ENCODE measurements at places on chromosomes 5 and 9. TPM values are rescaled to one million over a fixed set of nuclear protein-coding genes. Genes with fewer than 3 reads are reported as not detected.

- DNase-seq: no peak
- no peak overlapping the region for H3K27ac ChIP-seq
- peaks cover 1% of the 10 kb centered on the region for H3K27me3 ChIP-seq
- H3K4me3 ChIP-seq: no peak overlapping the region
Observed at GRCh38 chr5:34531751-34532360, 124.3 kb upstream of the RAI14 start.

DNA sequence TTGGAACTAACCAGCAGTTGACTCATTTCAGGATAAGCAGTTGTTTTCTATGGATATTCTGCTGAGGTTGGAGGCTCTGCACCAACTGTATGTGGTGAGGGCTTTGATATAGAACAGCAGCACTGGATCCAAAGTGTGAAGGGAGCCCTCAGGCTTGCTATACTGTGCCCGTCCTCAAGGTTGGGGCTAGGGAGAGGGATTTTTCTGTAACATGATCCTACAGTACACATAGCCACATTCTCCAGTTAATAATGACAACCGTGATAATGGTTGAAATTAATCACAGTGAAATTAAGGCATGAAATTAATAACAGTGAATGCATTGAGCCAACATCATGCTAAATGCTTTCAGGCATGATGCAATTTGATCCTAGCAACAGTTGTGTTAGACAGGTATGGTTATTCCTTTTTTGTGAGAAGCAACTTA, 36.7 kb downstream of the ARHGAP26 start:
- H3K4me1 ChIP-seq: peaks cover 38% of the 10 kb centered on the region
- DNase-seq: no peak
- no peaks in the 10 kb centered on the region for H3K27me3 ChIP-seq
- H3K27ac ChIP-seq: no peak overlapping the region
- H3K4me3 ChIP-seq: no peak overlapping the region
- no peaks in the 10 kb centered on the region for H3K36me3 ChIP-seq

DNA sequence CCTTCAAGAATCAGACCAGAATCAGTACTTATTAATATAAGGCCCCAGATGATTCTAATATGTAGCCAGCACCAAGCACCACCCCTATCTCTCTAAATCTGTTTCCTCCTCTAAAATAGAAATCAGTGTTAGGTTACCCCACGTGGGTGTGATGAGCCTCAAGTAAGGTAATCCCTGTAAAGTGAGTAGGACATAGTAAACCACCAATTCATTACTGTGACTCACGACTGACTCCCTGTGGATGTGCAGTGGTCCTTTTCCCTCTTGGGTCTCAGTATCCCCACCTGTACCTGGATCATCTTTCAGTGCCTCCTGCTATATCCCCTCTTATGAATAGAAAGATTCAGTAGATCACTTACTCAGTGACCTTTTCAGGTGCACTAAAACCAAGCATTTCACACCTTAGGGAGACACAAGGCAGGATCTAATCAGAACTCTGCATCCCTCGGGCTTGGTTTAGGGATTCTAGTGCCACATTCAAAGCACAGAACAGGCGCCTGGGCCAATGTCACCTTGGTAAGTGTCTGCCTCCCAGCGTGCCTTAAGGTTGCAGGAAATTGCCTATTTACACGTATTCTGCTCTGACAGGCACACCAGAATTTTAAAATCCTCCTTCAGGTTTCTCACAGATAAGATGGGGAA, 12.2 kb upstream of the ALDH1B1 start:
- H3K27ac ChIP-seq: no peak overlapping the region
- H3K4me1 ChIP-seq: no peaks in the 10 kb centered on the region
- no peaks in the 10 kb centered on the region for H3K36me3 ChIP-seq
- peaks cover 13% of the 10 kb centered on the region for H3K27me3 ChIP-seq
- no peak overlapping the region for H3K4me3 ChIP-seq

Gene SPATA31D4
- total RNA-seq: not detected

DNA sequence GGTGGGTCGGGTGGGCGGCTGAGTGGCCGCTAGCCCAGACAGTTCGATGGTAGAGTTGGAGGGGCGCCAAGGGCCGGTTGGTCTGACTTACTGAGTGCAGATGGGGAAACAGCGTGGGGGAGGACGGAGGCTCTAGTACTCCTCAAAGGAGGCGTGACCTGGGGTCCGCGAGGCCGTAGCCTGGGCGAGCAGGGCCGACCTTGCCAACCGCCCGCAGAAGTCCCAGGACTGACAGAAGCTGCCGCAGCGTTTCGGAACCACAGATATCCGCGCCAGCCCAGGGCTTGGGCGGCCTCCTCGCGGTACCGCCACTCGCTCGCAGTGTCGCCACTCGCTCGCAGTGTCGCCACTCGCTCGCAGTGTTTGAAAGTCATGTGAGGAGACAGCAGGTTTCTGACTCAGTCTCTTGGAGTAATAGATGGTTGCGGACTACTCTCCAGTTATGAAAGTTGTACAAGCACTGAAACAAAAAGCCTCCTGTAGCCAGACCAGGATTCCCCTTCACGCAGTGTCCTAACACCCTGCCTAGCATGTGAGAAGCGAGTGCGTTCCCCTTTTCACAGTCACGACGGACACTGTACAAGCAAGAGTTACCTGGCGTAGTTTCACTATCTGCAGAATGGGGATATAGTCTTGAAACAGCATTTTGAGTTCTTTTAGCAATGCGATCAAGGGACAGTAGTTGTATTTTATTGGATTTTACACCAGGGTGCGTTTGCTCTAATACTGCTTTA, 674 bp downstream of the TMEM38B start:
- peak overlapping the region; percentile 84 for H3K27ac ChIP-seq
- peak; percentile 61 for DNase-seq
- peaks cover 14% of the 10 kb centered on the region for H3K27me3 ChIP-seq
- H3K4me1 ChIP-seq: peaks cover 27% of the 10 kb centered on the region
- peaks cover 4% of the 10 kb centered on the region for H3K36me3 ChIP-seq

Gene FGD3
- 61.9 TPM for total RNA-seq

DNA sequence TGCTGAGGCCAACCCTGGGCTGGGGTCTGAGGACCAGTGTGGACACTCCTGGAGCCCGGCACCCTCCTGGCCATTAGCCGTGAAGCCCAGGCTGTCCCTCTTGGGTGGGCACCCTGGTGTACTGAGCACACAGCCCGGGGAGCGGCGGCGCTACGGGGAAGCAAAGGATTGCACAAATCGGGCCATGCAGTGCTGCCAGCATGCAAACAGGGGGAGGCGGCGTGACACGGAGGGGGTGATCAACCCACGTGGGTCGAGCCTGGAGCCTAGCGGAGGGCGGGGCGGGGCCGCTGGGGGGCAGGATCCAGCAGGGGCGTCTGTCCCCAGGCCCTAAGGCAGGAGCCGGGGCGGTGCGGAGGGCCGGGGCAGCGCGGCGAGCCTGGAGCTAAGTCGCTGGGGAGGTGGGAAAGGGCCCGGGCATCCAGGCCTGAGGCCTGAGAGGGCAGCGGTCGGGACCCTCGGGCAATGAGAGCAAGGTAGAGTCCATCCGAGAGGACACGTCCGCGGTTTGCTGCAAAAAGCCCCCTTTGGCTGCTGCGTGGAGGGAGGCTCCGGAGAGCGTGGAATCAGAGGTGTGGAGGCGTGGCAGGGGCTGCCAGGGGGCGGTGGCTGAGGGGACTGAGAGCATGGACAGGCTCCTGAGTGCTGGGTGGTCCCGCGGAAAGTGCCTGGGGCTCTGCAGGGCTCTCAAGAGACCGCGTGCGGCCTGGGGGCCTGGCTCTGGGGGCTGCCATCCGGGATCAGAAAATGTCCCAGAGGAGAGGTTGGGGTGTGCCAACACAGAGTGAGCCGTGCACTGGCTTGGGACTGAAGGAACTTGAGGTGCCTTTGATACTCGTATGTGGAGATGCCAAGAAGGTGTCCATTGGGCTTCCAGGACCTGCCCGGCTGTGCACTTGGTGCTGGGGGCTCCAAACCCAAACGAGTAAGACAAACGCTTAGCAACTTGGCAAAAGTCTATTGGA, 94.2 kb downstream of the BARX1 start:
- DNase-seq: no peak
- no peaks in the 10 kb centered on the region for H3K36me3 ChIP-seq
- H3K4me1 ChIP-seq: no peaks in the 10 kb centered on the region
- H3K27ac ChIP-seq: no peak overlapping the region
- no peak overlapping the region for H3K4me3 ChIP-seq

DNA sequence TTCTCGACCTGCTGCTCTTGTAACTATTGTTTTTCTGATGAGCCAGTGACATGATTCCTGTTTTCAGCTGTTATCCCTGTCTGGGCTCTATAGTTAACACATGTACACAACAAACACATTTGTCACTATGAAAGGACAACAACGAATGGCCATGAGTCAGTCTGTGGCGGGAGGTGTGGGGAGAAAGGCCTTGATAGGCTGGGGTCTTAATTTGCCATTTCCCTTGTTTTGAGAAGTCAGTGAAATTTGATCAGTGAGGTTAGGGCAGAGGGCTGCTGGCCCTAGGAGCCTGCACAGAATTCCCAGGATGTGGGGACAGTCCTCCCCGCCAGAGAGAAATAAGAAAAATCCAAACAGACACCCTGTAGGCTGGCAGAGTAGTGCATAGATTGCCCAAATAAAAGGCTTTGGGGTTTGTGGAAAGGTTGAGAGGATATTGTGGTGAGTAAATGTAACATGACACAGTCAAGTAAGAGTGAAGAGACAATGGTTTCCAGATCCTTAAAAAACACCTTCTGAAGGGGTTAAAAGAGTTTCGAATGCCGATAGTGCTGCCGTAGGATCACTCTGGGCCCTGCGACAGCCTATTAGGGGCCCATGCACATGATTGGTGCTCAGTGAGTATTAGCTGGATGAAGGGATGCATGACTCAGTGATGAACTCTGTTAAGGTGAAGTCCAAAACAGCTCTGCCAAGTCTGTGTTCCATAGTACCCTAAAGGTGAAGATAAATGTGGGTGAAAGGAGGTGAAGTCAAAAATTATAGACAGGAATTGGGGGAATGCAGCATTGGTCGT, 110.9 kb upstream of the PRRC1 start:
- H3K27ac ChIP-seq: no peak overlapping the region
- no peaks in the 10 kb centered on the region for H3K36me3 ChIP-seq
- peaks cover 3% of the 10 kb centered on the region for H3K27me3 ChIP-seq
- no peak overlapping the region for H3K4me3 ChIP-seq
- no peaks in the 10 kb centered on the region for H3K4me1 ChIP-seq

DNA sequence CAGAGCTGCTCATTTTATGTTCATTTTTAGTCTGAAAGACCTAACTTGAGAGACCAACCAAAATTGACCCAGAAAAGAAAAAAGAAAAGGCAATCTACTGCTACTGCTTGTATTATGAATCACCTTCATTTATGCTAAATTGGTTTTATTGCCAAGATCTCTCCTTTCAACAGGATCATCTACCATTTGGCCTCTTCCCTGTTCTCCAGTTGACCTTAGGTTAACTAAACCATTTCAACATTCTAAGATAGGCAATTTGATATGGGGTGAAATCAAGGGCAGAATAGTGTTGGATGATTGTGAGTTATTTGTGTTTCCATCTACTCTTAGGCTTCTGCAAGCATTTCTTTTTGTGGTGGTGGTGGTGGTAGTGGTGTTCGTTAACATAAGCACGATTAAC, 48.3 kb upstream of the POU4F3 start:
- H3K36me3 ChIP-seq: peaks cover 27% of the 10 kb centered on the region
- no peaks in the 10 kb centered on the region for H3K4me1 ChIP-seq
- no peak overlapping the region for H3K4me3 ChIP-seq
- no peak overlapping the region for H3K27ac ChIP-seq
- no peaks in the 10 kb centered on the region for H3K27me3 ChIP-seq
- no peak for DNase-seq

GRCh38 chr5:181211208-181211607, 6.2 kb upstream of the TRIM7 start:
- peaks cover 9% of the 10 kb centered on the region for H3K27me3 ChIP-seq
- H3K27ac ChIP-seq: no peak overlapping the region
- peaks cover 9% of the 10 kb centered on the region for H3K36me3 ChIP-seq
- no peak for DNase-seq
- peaks cover 21% of the 10 kb centered on the region for H3K4me1 ChIP-seq

DNA sequence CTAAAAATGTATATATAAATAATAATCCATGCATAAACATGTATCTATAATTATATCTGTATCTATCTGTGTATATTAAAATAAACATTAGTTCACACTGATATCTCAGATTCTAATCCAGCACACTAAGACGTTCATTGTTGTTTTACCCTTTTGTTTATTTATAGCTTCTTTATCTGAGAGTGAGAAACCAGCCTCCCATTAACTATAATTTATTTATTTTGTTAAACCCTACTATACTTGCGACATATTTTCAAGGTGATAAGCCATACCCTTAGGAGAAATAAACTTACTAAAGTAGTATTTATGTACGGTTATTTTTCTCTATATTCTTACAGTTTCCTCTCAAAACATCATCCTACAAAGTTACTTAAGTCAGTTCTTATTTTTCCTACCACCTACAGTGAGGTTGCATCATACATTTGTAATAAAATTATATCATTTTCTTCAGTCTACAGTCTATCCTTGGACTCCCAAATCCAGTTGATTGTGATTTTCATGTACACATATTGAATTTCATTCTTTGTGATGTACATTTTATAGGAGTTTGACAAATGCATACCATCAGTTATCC, 726.4 kb upstream of the FAM174A start:
- H3K36me3 ChIP-seq: no peaks in the 10 kb centered on the region
- DNase-seq: no peak
- no peak overlapping the region for H3K27ac ChIP-seq
- H3K27me3 ChIP-seq: no peaks in the 10 kb centered on the region
- H3K4me3 ChIP-seq: no peak overlapping the region

DNA sequence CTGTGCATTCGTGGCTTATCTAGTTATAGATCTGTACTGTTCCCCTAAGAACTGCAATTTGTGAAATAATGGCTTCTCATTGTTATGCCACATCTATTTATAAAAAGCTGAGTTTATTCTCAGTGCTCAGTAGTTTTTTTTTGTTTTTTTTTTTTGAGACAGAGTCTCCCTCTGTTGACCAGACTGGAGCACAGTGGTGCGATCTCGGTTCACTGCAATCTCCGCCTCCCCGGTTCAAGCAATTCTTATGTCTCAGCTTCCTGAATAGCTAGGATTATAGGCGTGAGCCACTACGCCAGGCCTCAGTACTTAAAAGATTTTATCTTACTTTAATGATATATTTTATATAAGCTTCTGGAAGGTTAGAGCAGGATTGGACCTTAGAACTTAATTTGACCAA, 19.0 kb downstream of the SEC61B start:
- no peak overlapping the region for H3K4me3 ChIP-seq
- no peak for DNase-seq
- H3K4me1 ChIP-seq: peaks cover 69% of the 10 kb centered on the region

DNA sequence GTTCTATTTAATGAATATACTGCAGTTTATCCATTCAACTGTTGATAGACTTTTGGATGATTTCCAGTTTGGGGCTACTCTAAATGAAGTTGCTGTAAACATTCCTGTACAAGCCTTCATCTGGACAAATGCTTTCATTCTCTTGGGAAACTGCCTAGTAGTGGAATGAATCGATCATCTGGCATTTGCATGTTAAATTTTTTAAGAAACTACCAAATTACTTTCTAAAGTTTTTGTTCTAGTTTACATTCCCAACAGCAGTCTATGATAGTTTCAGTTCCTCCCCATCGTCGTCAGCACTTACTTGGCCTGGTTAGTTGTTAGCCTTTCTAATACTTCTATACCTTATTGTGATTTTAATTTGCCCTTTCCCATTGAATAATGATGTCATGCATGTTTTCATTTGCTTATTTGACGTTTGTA, 306.3 kb downstream of the FER start:
- no peaks in the 10 kb centered on the region for H3K27me3 ChIP-seq
- no peak for DNase-seq
- H3K4me3 ChIP-seq: peak overlapping the region; percentile 12
- H3K36me3 ChIP-seq: peaks cover 13% of the 10 kb centered on the region
- H3K4me1 ChIP-seq: peaks cover 9% of the 10 kb centered on the region

Data from activated B cell treated with CpG ODN at 0.5 μM for 24 hours (primary cell).